ENCODE measurements at places on chromosomes 6 and 20.

DNA sequence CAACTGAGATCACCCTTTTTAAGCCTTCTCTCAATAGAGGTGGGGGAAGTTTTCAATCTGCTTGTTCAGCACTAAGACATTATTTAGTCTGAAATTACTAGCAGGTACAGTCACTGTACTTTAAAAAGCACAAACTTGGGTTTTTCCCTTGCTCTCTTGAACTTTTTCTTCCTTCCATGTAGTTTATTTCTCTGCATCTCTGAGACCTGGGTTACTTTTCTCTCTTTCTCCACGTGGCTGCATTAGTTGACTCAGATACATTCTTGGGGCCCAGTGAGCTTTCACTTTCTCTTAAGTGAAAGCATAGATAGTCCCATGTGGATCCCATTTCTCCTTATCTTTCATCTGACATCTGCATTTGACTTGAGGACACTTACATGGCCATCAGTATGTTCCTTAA is 433.9 kb upstream of the MAP3K7 start:
- DNase-seq, result no peak

- no peak for DNase-seq
These were observed 24.6 kb upstream of the ZNF133 start for GRCh38 chr20:18263723-18264122.

DNA sequence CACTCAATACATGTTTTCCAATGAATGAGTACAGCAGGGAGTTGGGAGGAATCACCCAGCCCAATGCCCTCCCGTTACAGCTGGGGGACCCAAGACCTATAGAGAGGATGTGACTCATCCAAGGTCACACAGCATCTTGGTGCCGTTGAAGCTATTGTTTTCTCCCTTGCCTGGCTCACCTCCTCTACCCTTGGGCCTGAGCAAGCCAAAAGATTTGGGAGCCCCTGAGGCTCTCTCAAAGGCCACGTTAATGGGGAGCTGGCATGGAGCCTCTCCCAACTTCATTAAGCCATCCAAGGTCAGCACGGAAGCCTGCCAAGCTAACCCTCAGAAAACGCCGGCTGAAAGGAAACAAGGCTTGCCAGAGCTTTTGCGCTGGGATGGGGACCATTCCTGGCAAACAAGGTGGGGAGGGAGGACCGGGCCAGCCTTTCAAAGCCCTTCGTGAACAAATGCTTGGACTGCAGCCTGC is 30.4 kb downstream of the KCNB1 start:
- DNase-seq, result no peak

DNA sequence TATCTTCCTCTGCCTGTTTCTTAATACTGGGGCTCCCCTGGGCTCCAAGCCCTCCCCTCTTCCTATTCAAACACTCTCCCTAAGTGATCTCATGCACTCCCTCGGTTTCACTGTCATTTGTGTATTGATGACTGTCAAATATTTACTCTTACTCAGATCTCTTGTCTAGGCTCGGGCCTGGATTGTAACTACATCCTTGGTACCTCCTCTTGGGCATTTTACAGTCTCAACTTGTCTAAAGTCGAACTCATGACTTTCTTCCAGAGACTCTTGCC is 189.4 kb upstream of the PRDM1 start:
- DNase-seq, result no peak

DNA sequence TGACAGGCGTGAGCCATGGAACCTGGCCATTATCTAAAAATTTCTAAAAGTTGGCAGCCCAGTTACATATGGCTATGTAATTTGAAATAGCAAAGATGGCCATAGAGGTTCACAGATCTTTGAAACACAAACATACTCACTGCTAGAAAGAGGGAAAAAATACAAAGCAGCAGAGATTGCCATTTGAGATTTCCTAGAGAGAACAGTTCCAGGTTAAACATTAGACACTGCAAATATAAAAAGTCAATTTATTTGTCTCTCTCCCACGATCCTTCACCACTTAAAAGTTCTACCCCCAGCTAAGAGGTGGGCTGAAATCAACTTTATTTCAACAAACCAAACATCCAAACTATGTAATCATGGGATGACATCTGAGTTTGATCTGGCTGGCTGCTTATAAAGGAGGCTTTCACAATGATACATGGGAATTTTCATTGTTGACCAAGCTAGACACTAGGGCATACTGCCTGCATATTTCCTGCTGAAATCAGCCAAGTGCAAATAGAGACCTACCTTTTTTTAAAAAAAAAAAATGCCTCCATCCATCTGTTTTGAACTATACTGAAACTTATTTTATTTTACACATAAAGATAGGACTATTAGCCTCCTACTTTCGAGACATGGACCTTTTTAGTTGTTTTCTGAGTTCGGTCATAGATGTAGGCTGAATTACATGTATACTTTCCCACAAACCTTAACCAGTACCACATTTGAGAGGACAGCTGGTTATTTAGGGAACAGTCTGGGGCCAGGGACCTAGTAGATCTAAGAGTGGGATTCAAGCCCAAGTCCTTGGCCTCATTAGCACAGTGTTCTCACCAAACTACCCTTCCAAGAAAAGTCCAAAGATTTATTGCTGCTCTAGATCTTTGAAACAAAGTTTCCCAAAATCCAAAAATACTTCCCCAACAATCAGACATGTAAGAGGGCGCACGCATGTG is 16.6 kb downstream of the DCDC2 start:
- DNase-seq, result no peak

Measured in cortex of kidney (tissue), 1 donor.